A549 treated with CORT108297 at 1 μM for 4 hours (cell line): ENCODE measurements at places on chromosomes 1 and 21. TPM values are rescaled to one million over a fixed set of nuclear protein-coding genes. Genes with fewer than 3 reads are reported as not detected.

CD5L gene
- not detected in 5 replicates for total RNA-seq

NID1 gene
- 4.8 to 9.3 TPM (median 7.6 TPM) in 5 replicates for total RNA-seq

FASLG gene
- total RNA-seq: not detected in 5 replicates

PLPPR4 gene
- 0.02 TPM in 1 of 5 replicates, not detected in the others for total RNA-seq

CAPN8 gene
- total RNA-seq: 0.57 to 0.88 TPM (median 0.74 TPM) in 5 replicates

GCSAML gene
- not detected in 5 replicates for total RNA-seq

CACNA1S gene
- total RNA-seq: 0.01 TPM in 1 of 5 replicates, not detected in the others

MIB2 gene
- total RNA-seq: 10.5 to 23.6 TPM (median 21.4 TPM) in 5 replicates
